ENCODE measurements at places on chromosomes 6 and 20.

- no peak for DNase-seq
Observed at GRCh38 chr20:43787937-43788336, 61.1 kb upstream of the GTSF1L start.

- DNase-seq = no peak
Observed at GRCh38 chr6:170147056-170147787, 143.7 kb downstream of the DLL1 start.

DNA sequence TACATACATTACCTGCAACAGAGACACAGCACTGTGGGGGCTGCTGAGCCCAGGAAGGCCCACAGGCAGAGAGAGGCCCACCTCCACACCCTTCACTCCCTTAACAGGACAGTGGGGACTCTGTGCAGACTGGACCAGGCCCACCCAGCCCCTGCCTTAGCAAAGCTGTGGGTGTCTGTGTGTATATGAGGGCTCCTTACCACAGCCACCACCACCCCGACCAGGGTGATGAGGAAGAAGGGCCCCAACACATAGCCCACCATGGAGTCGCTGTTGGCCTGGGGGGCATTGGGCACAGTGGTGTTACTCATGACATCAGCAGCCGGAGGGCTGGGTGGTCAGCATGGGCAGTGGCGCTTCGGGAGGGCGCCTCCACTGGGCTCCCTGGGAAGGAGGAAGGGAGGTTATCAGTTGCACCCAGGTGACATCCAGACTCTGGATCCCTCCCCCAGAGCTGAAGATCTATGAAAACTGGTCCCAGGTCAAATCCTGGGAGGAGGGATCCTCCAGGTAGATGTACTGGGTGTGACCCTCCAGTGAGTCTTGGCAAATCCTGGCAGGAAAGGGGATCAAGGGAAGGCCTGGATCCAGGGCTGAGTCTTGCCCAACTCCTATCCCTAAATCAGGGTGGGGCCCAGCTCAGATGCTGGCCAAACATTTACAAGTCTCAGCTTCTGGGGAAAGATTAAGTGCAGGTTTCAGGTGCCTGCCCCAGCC is 1.2 kb downstream of the SMIM29 start:
- no peak for DNase-seq

DNA sequence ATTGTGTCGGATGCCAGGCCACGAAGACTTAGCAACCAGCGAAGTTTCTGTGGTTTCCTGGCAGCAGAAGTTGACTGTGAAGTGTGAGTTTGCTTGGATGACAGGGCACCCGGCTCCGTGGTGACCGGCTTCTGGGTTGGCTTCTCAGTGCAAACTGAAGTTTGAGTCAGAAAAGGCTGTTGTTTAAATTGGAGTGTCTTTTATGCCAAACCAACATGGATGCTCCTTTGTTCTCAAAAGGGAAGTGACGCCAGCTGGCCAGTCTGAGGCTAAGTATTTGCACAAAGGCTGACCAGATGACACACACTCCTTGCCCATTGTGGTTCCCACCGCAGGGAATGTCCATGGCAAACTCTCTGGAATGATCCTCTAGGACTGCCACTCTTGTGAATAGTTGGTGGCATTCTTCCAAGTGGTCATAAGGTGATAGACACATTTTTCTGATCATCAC is 164.8 kb upstream of the QKI start:
- DNase-seq = no peak

GRCh38 chr6:42979523-42980177 is 669 bp upstream of the PEX6 start:
- DNase-seq = no peak

- no peak for DNase-seq
Observed at GRCh38 chr6:12324748-12325147, 34.6 kb downstream of the EDN1 start.

- peak; percentile 54 for DNase-seq
Observed at GRCh38 chr6:160462551-160463109, 114.5 kb downstream of the SLC22A3 start.

DNA sequence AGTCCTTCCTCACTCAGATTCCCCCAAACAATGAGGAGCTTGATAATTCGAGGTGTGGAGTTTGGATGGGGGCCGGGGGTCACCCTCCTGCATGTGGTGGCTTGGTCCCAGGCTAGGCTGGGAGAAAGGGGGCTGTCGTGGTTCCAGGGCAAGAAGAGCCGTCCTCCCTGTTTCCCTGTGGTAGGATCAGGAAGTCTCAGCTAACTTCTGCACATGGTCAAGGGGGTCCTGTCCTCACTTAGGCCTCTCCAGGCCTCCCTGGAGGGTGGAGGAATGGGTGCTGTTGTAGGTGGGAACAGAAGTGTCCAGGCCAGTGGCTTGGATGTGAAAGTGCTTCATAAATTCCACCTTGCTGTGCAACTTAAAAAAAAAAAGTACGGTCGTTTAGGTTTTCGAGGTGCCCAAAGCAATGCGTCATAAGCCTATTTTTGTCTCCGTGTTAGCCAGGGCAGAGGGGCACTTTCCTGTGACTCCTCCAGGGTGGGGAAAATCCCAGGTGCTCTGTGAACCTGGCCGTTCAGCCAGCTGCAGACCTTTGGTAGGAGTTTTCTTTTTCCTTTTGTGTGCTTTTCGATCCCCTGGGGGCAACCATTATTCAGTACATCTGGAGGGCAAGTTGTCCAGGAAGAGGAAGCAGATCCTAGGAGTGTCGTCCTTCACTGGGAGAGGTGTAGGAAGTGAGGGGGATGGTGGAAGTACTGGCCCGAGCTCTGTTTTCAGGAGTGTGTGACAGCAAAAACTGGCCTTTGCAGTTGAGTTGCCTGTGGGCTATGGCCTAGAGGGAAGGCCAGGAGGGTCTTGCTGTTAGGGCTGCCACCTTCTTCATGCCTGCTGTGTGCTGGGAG is 9.6 kb downstream of the IGF2R start:
- no peak for DNase-seq

DNA sequence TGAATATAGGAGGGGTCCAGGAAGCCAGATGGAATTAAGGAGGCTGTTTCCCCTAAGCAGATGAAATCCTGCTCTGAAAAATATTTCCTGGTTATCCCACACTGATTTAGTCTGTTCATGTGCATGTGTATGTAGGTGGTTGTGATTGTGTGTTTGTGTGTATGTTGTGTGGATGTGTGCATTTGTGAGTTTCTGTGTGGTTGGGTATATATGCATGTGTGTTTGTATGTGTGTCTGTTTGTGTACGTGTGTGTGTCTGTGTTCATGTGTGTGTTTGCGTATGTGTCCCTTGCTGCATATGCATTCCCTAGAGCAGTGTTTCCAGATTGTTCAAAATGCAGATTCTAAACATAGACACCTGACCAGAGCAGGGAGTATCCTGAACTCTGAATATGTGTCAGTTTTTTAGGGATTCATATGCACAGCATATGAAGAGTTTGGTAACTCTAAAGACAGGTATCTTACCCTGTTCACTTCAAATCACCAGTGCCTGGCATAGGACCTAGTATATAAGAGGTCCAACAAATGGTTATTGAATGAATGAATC is 239.8 kb downstream of the MAFB start:
- no peak for DNase-seq

DNA sequence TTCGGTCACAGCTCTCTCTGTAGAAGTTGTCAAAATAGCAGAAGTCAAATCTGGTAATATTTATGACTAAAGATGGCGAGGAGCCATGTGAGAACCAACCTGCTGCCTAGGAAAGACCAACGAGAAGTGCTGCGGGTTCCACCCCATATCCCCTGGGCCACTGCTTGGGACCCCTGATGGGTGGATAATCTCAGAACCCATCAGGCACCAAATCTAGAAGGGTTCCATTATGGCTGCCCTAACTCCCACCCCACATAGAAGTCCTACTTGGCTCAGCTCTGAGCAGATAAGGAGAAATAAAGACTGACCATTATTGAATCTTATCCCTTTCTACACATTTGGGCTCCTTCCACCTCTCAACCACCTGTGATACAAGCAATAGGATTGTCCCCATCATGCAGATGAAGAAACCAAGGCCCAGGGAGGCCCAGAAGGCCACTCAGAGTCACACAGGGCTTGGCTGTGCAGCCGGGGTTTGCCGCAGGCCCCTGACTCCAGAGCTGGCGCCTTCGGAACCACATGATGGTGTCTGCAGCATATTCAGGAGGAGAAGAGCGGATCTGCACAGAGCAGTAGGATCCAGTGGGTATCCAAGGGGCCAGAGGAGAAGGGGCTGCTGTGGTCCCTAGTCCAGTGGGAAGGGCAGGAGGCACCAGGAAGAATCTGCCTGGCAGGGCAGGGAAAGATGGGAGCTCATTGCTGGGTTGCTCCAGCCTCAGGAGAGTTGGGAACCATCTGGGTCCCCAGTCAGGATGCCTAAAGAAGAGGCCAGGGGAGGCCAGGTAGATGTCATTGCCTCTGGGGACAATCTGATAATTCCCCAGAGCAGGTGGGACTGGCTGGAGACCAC is 9.6 kb upstream of the PCMTD2 start:
- no peak for DNase-seq

- no peak for DNase-seq
Observed at GRCh38 chr6:5878792-5879191, 127.9 kb downstream of the NRN1 start.

DNA sequence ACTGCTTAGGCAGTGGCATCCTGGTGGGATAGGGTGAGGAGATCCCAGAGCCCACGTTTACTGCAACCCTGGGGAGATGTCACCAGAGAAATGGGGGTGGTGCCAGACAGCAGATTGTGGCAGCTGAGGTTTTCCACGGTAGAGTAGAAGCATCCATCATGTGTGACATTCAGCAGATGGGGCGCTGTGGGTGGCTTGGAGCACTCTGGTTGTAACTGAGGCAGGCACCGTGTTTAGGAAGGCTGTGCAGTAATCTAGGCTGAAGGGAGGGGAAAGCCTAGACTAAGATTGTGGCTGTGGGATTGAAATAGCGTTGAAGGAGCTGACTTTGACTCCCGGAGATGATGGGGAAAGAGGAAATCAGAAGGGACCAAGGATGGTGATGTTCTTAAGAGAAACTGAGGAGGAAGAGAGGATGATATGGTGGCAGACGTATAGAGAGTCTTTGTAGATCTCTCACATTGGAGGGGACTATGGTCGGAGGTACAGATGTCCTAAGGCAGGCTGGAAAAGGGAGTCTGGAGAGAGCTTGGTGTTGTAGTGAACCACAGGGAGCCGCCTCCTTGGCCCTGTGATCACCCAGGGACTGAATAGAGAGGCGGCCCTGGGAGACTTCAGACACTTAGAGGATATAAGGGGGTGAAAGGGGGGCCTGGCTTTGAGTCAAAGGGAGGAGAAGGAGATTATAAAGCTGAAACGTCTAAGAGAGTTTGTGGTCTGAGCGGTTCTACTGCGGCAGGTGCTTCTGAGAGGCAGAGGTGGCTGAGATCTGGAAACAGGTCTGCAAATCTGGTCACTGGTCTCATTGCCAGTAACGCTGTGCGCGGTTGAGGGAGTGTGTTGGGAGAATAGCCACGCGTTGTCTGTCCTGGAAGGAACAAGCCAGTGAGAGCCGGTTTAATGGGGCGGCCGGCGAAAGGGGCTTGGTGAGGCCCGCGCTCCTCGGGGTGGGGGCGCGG is 792 bp upstream of the MICA start:
- DNase-seq = no peak

DNA sequence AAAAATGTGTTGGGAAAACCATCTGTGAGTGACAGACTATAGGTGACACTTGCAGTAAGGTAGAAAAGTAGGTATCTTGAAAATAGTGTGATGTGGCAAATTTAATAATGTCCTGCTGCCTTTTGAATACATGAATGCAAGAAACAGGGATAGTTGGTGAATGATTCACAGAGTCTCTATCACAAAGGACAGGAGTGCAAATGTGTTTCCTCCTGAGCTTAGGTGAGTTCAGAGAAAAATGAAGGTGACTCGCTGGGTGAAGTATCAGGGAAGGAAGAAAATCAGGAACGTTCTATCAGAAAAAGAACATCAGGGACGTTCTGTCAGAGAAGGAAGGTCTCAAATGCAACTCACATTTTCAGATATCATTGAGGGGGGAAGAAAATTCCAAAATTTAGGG is 557.8 kb upstream of the SLC35B3 start:
- DNase-seq = no peak

GRCh38 chr6:30171677-30172471 is 8.5 kb downstream of the TRIM15 start:
- no peak for DNase-seq

GRCh38 chr6:111551521-111552231 is 54.0 kb downstream of the TRAF3IP2 start:
- no peak for DNase-seq

DNA sequence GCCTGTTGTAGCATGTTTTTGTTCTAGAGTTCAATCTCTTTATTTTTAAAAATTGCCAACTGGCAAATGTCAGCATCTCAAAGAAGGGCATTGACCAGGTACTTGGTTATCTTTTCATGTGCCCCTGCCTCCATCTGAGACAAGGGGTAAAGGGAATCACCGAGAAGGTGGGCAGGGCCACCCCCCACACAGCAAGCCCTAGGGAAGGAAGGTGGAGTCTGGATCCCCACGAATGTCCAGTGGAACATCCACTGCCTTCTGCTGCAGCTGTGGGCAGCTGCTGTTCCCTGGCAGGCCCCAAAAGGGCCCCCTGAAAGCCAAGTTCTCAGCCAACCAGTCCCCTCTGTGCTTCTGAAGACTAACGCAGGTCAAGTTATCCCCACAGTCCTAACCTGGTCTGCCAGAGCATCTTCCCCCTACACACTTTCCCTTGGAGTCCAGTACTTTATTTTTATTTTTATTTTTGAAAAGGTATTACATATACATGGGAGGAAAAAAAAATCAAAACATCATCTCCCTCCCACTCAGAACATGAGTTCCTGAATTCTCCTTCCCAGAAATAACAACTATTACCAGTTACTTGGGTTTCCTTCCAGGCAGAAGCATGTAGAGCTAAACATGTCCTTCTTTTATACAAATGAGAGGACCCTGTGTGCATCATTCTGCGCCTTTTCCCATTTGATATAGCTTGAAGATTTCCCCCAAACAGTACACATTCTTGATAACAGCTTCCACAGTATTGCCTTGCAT is 253.7 kb downstream of the MAFB start:
- DNase-seq = no peak

DNA sequence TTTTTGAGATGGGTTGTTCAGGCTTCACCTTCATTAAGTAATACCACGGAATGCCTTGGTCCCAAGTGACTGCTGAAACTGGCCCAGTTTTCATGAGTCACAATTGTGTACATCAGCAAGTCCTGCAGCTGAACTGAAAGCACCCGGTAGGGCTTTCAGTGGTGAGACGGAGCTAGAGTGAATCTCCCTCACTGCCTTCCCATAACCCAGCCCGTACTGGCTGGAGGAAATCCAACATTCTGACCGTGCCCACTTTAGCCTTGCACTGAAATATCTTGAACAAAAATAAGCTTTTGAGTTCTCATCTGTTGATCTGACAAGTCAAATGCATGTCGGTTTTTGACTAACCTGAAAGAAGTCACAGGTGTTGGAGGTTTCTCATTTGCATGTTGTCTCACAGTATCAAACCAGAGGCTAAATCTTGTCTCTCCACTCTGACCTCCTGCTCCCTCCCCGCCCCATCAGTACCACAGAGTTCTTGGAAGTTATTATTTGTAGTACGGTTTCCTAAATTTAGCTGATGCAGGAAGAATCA is 35.9 kb downstream of the DUSP22 start:
- no peak for DNase-seq

DNA sequence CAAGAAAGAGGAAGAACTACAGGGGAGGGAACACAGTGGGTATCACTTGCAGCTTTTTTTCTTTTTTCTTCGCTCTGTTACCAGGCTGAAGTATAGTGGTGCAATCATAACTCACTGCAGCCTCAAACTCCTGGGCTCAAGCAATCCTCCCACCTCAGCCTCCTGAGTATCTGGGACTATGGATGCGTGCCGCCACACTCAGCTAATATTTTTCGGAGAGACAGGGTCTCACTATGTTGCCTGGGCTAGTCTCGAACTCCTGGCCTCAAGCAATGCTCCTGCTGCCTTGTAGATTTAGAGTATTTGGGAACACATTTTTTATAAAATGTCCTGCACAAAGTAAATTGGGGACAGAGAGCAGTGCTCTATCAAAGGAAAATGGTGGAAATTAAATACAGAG is 28.3 kb downstream of the PARD6B start:
- no peak for DNase-seq

- DNase-seq = peak; percentile 81
Observed at GRCh38 chr6:32984622-32985389, 16.4 kb downstream of the BRD2 start.

All from activated CD4-positive, CD25-positive, alpha-beta regulatory T cell treated with anti-CD3 and anti-CD28 coated beads, Interleukin-2, amount 50 U/mL, for 16 hours (primary cell).